ENCODE measurements at places on chromosomes 1 and 21. TPM values are rescaled to one million over a fixed set of nuclear protein-coding genes. Genes with fewer than 3 reads are reported as not detected.

TRAPPC10 gene
- 25.7 TPM for total RNA-seq

PTGER3 gene
- under 0.01 TPM for total RNA-seq

LENEP gene
- total RNA-seq: not detected

ANGPTL3 gene
- total RNA-seq: 0.11 TPM

SLAMF8 gene
- total RNA-seq: 0.11 TPM

KRTAP7-1 gene
- not detected for total RNA-seq

CAPN9 gene
- not detected for total RNA-seq

DHRS3 gene
- total RNA-seq: 110 TPM

TRIM67 gene
- total RNA-seq: 0.22 TPM

CNIH3 gene
- 1.7 TPM for total RNA-seq

NAV1 gene
- 102 TPM for total RNA-seq

TAS1R3 gene
- total RNA-seq: under 0.01 TPM

KRTAP19-1 gene
- not detected for total RNA-seq

SFN gene
- 0.78 TPM for total RNA-seq

ENAH gene
- 1,043 TPM for total RNA-seq
